ENCODE measurements at places on chromosomes 2 and 18.

DNA sequence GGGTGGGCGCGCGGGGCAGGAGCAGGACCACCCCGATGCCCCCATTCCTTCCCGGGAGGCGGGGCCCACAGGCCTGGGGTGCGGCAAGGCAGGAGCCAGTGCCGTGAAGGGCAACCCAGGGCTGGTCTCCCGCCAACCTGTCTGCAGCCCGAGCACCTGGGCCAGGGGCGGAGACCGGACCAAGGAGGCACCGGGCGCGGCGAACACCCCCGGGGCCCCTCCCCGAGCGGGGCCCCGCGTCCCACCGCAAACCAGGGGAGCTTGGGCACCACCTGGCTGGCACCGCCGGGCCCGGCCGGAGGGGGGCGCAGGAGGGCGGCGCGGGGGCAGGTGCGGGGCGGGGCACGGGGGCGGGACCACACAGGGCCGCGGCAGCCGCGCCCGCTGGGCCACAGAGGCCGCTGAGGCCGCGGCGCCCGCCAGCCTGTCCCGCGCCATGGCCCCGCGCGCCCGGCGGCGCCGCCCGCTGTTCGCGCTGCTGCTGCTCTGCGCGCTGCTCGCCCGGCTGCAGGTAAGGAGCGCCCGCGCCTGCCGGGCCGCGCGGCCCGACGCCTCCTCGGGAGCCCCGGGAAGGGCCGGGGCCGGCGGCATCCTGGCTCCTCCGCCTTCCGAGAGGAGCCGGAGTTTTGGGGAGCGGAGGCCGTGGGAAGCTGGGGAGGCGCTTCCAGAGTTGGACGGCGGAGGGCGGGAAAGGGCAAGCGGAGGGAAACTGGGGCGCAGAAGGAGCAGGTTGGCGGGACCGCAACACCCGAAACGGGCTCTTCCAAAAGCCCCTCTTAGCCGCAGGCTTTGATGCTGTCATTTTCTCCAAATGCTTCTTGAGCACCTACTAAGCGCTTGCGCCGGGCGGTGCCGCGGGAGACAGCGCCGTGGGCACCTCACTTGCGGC, at the start of gene TNFRSF11A:
TSS of gene TNFRSF11A (plus strand) at position 394 of the 889 bp plus-strand sequence. CDS start at position 437, 43 bp downstream.
- peak; percentile 40 for DNase-seq

- DNase-seq: no peak
Measured at GRCh38 chr2:238113611-238114010, 13.5 kb downstream of the ESPNL start.

GRCh38 chr2:124347209-124347608, 322.1 kb downstream of the CNTNAP5 start:
- no peak for DNase-seq

- DNase-seq: no peak
Measured at GRCh38 chr2:177639262-177639914, 246.8 kb downstream of the AGPS start.

DNA sequence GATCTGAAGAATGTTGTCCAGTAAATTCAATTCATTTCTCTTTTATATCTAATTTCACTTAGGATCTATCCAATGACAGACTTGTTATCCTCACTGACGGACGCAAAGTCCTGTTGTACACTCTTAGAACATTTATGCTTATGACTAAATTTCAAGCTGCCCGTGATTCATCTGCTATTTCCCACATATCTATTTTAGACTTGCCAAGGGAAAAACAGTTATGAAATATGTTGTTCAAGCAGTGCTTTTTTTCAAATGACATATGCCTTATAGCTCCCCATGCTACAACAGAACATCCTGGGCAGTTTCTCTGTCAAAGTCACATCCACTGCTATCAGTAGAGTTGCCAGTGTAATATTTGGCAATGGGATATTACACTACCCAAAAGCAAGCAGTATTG, 94.2 kb upstream of the CBLN2 start:
- no peak for DNase-seq

GRCh38 chr2:177460973-177461585, 68.5 kb downstream of the AGPS start:
- DNase-seq: no peak

- no peak for DNase-seq
Measured at GRCh38 chr2:165070076-165070475, 114.8 kb upstream of the SLC38A11 start.

DNA sequence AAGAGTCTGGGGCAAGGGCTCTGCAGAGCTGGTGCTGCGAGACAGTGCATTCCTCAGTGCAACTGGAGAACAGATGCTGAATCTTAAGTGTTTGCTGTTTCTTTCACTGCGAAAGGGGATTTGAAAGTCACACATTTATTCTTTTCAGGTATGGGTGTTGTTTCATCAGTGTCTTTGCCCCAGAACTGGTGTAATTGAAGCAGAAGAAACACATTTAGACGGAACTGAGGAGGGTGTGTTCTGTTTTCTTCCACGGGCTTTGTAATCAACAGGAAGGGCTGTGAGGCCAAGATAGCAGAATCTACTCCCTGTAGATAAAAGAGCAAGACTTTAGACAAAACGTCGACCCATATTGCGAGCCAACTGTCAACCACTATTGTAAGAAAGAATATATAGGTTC, 151.9 kb downstream of the EPHA4 start:
- no peak for DNase-seq

DNA sequence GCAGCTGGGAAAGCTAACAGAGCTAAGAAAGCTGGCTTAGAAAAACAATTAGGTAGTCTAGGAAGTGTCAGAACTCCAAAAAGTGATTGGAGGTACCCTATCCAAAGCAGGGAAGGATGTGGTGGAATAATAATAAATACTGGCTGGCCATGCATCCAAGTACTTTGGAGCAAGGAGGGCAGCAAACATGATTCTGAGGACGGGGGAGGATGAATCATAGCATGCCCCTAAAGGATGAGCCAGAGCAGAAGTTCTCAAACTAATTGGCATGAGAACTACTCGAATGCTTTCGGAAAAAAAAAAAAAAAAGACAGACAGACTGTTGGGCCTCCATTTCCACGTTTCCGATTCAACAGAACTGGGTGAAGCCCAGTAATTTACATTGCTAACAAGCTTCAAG, 2.4 kb downstream of the CWC22 start:
- no peak for DNase-seq

DNA sequence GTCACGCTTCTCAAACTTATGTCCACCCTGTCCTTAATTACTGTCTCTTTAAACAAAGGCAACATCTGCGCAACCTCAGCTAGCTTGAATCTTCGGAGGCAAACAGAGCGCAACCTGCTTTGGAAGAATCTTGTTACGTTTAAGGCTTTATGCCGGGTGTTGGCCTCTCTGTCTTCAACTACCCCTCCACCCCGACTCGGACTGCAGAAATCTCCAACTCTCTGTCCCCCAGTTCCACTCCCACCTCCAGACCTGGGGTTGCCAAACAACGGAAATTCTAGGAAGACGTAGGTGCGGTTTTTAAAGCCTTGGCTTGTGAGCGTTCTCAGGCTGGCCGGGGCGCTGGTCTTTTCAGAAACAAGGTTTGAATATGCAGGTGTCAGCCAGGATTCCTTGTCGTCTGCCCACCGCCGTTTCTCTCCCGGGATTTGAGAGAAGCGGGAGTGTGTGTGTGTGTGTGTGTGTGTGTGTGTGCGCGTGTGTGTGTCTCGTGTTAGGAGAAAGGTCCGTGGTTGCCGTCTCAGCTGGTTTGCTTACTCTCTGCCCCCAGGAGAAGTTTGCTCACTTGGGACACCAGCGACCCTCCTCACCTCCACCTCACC, 1.1 kb upstream of the ONECUT2 start:
- no peak for DNase-seq

DNA sequence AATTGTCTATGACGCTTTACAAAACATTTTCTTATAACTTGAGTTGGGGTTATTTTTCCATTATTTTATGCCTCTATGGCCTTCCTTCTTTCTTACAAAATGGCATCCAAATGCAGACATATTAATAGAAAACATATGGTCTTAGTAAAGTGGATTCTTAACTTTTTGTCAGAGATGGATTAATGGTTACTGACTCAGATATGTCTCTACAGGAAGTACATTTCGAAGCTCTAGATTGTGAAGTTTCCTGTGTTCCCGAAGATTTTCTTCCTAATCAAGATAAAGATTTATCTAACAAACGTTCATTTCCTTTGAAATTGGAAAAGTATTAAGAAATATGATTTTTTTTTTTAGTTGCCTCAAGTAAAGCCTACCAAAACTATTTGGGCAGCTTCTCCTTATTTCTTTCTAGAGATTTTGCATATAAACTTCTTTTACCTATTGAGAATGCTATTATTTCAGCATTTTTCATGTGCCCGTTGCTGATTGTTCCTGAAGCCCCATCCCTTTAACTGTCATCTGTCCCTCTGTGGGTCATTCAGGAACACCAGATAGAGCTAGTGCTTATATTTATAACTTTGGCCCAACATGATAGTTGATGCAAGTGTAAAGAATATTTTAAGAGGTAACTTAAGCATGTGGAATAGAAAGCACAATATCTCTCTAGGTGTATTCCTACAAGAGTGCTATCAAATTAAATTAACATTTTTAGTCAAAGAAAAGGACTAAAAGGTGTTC, 498.0 kb downstream of the CCDC85A start:
- DNase-seq: no peak

- no peak for DNase-seq
Measured at GRCh38 chr2:119795309-119796303, 35.9 kb downstream of the PTPN4 start.

- no peak for DNase-seq
Measured at GRCh38 chr18:51370996-51371395, 173.5 kb upstream of the MEX3C start.

GRCh38 chr2:232999354-232999753, 13.7 kb downstream of the NGEF start:
- no peak for DNase-seq

DNA sequence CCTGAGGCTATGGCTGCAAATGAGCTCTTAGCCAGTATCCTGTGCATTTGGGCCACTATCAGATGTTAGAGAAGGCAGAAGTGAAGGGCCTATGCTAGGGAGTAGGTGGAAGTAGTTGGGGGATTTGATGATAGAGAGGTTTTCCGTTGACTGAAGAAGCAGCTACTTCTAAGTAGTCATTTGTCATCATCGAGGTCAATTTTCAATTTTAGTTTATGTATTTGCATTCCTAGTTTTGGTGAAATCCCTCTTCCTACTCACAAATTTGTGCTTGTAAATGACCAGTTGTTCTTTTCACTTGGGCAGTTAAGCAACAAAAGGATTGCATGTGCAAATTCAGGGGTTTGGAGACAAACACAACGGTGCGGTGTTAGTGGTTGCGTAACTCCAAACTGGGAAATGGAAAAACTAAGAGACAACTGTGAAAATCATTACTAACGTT, 48.5 kb upstream of the PELI1 start:
- no peak for DNase-seq

GRCh38 chr2:210157526-210157925, 13.7 kb downstream of the KANSL1L start:
- DNase-seq: no peak

All from effector memory CD8-positive, alpha-beta T cell (primary cell).